Cardiac septum (tissue), 1 donor: ENCODE measurements at places on chromosomes 11 and 22. TPM values are rescaled to one million over a fixed set of nuclear protein-coding genes. Genes with fewer than 3 reads are reported as not detected.
A peak's percentile ranks its signal among the peaks of the same experiment; 100 is the strongest.

DNA sequence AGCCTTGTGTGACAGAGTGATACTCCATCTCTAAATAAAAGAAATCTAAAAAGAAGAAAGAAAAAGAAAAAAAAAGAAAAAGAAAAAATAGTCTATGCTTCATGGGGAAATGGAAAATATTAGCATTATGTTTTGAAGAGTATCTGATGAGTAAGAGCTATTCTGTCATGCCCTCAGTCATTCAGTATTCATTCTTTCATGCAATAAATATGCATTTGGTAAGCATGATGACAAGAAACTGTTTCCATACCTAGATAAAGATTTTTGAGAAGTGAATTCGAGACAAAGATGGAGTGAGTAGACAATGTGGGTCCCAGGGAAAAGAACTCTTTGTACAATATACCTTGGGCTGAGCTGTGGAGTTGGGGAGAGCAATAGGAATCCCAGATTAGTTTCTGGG, 6.2 kb upstream of the IFTAP start:
- DNase-seq = no peak

- no peak for DNase-seq
Observed at GRCh38 chr22:50314081-50314454, 6.6 kb upstream of the PLXNB2 start.

GRCh38 chr11:62169935-62170334, 20.1 kb upstream of the SCGB1D1 start:
- no peak for DNase-seq

DNA sequence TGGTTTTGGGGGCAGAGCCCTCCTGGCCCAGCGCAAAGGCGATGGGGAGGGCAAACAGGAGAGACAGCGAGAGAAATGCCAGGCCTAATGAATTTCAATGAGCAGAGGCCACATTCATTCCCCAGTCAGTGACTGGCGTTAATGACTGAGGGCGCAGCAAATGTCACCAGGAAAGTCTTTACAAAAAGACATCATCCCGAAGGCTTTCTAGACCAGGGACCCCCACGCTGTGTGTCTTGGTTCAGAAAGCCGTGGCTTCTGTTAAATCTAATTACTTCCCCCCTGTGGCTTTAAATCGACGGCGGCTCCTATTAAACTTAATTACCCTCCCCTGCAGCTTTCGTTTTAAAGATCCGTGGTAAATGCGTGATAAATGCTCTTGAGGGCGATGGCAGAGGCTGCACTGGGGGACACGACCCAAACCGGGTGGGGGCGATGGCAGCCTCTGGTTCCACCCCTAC, 1.6 kb upstream of the FGF19 start:
- no peak for DNase-seq

GRCh38 chr11:33344611-33345010, 87.4 kb downstream of the HIPK3 start:
- DNase-seq = no peak

DNA sequence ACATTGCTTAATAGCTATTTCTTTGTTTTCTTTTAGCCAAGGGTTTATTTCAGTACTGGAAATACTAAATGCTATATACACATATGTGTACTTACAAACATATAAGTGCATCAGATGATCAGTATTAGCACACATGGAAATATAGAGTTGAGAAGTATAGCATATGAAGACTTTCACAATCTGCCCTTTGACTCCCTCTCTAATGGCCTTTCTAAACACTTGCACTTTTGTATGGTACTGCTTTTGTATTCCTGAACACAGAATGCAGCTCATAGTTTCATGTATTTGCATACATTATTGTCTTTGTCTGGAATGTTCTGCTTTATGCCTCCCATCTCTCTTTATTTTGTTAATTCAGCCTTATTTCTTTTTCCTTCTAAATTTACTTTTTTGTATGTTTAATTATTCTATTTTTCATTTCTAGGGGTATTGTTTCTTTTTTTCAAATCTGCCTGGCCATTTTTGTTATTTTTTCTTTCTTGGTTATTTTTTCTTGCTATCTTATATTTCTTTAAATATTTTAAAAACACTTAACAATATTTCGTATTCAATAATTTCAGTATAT, 28.8 kb downstream of the ACER3 start:
- no peak for DNase-seq

- DNase-seq = no peak
Observed at GRCh38 chr22:32200752-32201151, 4.1 kb downstream of the RFPL2 start.

- peak; percentile 39 for DNase-seq
Observed at GRCh38 chr11:64444838-64445441, 86.0 kb downstream of the RPS6KA4 start.

DNA sequence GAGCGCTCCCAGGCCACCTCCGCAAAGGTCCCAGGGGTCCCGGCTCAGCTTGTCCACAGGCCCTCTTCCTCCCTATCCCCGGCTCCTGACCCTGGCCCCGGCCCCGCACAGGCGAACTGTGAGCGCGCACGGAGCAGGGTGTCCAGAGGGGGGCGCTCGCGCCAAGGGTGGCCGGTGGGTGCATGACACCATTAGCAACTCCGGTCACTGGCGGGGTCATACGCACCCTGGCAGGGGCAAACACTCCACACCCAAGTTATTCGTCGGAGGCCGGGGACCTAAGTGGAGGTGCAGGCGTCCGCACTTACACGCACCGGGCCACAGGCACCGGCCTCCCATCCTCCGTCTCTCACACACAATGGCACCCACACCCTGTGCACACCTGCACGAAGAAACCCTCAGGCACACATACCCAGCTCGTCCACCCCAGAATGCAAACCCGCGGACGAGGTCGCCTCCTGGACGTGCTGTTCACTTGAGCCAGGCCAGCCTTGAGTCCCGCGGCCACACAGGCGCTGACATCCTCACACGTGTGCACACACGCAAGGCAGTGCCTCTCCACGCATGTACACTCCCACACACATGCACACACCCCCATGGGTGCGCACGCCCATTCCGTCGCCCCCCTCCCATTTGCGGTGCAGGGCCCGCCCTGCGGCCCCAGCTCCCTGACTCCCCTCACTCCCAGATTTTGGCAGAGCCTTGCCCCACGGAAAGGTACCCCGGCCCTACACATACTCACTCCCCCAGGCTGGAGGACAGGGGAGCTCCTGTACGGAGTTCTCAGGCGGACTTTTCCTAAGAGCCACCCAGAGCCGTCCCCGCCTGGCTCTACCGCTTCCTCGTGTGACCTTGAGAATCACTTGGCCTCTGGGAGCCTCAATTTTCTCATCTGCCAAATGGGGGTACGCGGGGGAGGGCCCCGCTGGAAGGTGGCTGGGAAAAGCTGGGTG, at the start of gene RASGRP2:
Gene RASGRP2 (minus strand): TSS at position 552 of the 953 bp plus-strand sequence. CDS start 1,276 bp downstream, outside the sequence.
- peak; percentile 97 for DNase-seq

DNA sequence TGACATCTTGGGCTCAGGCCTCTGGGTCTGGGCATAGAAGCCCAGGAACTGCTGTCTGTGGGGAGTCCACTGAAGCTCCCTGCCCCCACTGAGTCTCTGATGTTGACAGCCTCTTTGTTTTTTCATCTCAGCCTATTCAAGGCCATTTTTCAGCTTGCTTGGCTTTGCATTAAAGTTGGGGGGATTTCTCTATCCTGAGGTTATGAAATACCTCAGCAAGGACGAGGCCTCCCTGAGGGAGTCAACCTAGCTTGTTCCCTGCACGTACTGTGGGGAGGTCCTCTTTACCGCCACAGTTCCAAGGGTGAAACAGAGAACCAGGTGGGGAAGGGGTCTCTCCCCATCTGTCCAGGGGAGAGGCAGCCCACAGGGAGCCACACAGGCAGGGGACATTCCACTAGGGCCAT, 8.4 kb downstream of the KCNQ1OT1 start:
- peak; percentile 44 for DNase-seq

- DNase-seq = no peak
Observed at GRCh38 chr11:44886790-44887140, 63.9 kb downstream of the TP53I11 start.

DNA sequence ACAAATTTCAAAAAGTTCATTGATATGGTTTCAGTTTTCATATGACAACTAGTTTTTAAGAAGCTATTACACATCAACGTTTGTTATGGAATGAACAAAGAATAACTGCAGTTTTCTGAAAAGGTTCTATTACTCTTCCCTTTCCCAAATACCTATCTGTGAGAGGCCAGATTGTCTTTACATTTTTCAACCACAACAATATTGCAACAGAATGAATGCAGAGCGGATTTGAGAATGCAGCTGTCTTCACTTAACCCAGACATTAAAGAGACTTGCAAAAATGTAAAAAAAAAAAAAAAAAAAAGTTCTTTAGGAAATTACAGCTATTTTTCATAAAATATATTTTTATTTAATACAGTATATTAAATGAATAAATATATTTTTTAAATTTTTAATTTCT, 250.8 kb downstream of the DDX10 start:
- no peak for DNase-seq

- DNase-seq = no peak
Observed at GRCh38 chr11:100647861-100648260, 39.2 kb upstream of the ARHGAP42 start.

DNA sequence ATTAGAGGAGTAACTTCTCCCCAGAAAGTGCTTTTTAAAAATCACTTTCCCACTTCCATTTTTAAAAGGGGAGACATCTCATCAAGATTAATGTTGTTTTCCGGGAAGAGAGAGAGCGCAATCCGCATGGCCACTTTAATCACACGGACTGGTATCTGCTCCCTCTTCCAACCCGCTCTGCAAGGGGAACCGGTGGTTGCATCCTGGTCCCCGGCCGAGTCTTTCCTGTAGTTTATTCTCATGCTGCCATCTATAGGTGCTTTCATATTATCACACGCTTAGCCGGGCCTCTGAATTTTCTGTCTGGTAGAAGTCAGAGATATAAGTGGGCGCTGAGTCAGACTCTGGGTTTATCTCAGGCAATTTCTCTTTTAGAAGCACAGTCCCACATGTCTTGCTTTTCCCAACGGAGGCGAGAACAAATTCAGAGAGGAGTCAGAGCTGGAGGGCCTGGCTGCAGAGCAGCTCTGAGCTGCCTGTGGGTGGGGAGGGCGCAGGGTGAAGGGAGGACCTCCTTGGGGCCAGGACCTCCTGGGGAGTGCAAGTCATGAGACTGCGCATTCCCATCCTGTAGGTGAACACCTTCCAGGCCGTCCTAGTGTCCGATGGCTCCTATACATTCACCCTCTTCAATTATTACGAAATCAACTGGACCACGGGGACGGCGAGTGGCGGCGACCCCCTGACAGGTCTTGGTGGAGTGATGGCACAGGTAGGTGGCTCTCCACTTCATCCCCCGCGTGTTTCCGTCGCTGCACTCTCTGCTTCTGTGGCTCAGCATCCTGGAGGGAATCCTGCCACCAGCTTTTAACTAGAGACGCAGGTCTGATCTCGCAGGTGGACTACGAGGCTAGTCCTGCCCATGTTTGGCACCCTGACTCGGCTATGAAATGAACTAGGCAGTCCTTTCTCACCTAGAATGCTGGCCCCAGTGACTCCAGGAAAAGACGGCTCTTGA, 11.7 kb downstream of the TECTA start:
- DNase-seq = no peak

DNA sequence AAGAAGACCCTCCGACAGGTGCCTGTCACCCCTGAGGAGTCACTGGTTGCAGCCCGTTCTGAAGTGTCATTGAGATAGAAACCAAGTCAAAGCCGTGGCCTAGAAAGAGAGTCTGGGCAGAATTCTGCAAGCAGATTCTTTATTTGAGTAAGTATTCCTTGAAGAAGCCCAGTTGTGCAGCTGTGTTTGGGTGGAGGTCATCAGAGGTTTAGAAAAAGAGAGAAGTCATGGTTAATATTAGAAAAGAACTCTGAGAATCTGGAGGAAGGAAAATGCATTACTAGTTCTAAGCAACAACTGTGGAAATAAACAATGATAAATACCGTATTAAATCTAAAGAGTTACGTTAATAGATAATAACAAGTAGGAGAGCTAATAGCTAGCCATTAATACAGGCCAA, 118.8 kb upstream of the KIRREL3 start:
- no peak for DNase-seq

- no peak for DNase-seq
Observed at GRCh38 chr22:29208879-29209623, 3.4 kb downstream of the EMID1 start.

DNA sequence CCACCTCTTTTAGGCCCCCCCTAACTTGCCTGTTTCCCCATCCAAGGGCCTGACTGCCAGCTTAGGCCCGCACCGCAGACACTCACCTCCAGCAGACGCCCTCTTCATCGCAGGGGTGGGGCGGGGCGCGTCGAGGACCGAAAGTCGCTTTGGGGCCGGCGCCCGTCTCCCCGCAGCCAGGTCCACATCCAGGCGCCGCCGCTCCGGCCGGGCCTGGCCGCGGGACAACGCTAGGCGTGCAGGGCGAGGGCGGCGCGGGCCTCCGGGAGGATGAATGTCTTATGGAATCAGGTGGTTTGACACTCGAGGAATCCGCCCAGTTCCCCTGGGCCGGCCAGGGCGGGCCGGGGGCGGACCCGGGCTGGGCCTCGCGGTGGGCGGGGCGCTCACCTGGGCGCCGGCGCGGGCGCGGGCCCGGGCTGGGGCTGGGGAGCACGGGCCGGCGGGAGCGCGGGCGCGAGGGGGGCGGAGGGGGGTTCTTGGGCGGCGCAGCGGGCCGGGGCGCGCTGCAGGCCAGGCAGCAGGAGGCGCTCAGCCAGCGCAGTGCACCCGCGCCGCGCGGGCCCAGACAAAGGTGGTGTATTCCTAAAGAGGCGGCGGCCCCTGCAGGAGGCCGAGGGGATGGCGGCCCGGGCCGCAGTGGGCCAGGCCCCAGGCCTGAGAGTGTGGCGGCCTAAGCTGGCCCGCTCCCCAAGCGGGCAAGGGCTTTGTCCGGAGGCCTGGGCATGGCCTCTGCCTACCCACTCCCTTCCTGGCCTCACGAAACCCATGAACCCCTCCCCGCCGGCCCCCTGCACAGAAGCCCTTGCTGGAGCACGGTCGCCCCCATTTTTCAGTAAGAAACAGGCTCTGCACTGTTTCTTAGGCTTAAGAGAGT, 177.6 kb downstream of the IGLL1 start:
- peak; percentile 75 for DNase-seq

GRCh38 chr11:44488165-44488965, 77.1 kb upstream of the CD82 start:
- DNase-seq = no peak

DNA sequence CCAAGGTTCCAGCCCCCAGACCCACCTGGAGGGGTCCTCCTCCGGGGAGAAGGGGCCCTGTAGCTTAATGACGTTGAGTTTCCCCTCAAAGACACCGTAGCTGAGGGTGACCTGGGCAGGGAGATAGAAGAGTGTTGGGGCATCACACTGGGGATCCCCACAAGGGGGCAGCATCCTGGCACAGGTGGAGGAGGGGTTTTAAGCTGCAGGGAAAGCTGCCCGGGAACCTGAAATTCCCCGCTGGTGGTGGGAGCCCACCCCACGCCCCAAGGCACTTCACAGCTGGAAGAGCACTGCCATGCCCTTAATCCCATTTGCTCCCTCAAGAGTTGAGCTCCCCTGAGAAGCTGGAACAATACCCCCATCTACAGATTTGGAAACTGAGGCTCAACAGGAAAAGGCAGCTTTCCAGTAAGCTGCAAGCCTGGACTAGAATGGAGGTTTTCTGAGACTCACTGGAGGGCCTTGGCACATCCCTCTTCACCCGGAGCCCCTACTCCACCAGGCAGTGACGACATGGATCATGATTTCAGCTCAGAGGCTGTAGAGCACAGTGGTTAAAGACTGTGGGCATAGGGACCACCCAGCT, 13.7 kb downstream of the MFNG start:
- no peak for DNase-seq

UQCR10 gene
- total RNA-seq = 271 TPM

RGL4 gene
- total RNA-seq = 0.24 TPM

TIRAP gene
- total RNA-seq = 8.4 TPM

OMP gene
- not detected for total RNA-seq

CHRM1 gene
- not detected for total RNA-seq

TRPM5 gene
- not detected for total RNA-seq

LYVE1 gene
- 15.2 TPM for total RNA-seq
